ENCODE measurements at places on chromosomes 2 and 18. TPM values are rescaled to one million over a fixed set of nuclear protein-coding genes. Genes with fewer than 3 reads are reported as not detected.

The REL gene
- 24.5 TPM for total RNA-seq

The LGALSL gene
- total RNA-seq = 21.7 TPM

The KIAA2012 gene
- not detected for total RNA-seq

DNA sequence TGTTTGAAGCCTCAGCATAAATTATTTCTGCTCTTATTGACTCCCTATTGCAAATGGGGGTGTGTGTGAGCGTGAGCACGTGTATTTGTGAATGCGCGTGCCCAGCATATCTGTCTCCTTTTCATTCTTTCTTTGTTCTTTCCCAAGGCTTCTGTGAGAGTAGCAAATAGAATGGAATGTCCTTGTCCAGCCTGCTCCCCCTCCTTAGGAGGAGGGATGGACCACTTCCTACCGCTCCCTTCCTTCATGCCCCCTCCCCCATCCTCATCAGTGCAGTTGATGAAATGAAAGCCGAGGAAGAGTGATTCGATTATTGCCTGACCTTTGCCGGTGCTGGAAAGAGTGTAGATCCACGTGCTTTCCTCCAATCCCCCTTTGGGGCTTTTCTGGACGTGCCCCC is 102.0 kb downstream of the CPO start:
- no peak for DNase-seq

- no peak for DNase-seq
Measured at GRCh38 chr18:477565-477964, 22.9 kb downstream of the COLEC12 start.

- DNase-seq = no peak
Measured at GRCh38 chr18:28030458-28030857, 146.5 kb downstream of the CDH2 start.

DNA sequence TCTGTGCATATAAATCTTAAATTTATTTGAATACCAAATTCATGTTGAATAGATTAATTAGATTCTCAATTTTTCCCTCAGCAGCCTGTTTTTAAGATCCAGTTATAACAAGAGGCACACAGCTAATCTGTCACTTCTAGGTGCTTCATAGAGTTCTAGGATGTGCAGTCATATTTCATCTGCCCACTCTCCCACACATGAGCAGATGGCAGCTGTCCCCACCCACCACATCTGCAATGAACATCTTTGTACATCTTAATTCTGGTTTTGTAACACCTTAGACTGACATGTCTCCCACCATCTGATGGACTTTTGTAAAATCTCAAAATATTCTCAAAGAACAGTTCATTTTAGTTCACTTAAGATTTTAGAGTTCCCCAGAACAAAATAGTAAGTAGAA is 250.8 kb upstream of the ST6GAL2 start:
- no peak for DNase-seq

GRCh38 chr2:216698895-216699294 is 3.5 kb upstream of the IGFBP5 start:
- DNase-seq = no peak

DNA sequence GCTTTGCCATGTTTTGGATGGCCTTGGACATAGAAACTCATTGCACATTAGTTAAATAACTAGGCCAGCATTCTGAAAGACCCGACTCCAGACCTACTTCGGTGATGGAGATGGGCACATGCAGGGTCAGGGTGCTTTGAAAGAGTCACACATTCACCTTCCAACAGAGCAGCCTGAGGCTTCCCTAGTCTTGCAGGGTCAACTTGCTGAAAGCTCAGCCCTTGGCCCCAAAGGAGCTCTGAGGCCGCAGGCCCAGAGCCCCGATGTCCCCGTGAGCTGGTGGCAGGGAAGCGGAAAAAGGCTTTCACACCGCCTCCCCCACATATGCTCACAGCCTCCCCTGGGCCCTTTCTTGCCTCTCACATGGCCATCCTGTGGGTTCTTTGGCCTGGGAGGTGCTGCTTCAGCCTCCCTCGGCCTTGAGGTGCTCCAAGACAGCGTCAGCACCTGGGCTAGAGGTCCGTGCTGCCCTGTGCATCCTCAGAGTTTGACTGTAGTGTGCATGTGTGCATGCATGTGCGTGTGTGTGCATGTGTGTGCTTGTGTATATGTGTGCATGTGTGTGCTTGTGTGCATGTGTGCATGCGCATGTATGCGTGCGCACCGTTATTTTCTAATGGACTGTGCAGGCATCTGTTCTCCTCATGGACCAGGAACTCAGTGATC is 21.6 kb downstream of the LDLRAD4 start:
- DNase-seq = peak; percentile 55

- no peak for DNase-seq
Measured at GRCh38 chr2:26243470-26244308, 743 bp downstream of the HADHA start.

DNA sequence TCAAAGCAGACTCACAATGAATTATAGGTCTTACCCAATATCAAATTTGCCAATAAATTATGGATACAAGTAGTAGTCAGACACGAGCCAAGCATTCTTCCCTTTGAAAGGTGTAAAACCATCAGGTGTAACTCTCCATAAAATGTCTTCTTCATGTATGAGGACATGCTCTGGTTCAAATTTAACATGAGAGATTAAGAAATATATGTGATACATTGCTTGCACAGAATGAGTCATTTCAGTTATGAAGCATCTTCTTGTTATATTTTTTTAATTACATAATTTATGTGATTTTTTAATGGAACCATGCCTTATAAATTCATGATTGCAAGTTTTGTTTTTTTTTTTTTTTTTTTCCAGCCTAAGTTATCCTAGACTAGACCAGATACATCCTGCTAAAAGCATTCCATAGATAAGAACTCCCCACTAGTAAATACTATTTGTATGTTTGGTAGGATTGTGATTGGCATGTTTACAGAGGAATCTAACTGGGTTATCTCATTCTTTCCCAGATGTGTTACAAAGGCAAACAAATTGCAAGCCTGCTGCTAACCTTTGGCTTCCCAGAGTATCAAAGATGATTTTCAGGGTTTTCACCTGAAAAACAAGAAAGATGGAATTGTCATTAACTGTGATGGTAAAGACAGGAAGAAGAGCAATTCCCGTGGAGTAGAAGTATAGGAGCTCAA is 621.9 kb downstream of the XIRP2 start:
- no peak for DNase-seq

GRCh38 chr2:187079901-187080300 is 230.9 kb upstream of the ZSWIM2 start:
- DNase-seq = no peak

- no peak for DNase-seq
Measured at GRCh38 chr2:100235098-100235497, 87.2 kb downstream of the LONRF2 start.

DNA sequence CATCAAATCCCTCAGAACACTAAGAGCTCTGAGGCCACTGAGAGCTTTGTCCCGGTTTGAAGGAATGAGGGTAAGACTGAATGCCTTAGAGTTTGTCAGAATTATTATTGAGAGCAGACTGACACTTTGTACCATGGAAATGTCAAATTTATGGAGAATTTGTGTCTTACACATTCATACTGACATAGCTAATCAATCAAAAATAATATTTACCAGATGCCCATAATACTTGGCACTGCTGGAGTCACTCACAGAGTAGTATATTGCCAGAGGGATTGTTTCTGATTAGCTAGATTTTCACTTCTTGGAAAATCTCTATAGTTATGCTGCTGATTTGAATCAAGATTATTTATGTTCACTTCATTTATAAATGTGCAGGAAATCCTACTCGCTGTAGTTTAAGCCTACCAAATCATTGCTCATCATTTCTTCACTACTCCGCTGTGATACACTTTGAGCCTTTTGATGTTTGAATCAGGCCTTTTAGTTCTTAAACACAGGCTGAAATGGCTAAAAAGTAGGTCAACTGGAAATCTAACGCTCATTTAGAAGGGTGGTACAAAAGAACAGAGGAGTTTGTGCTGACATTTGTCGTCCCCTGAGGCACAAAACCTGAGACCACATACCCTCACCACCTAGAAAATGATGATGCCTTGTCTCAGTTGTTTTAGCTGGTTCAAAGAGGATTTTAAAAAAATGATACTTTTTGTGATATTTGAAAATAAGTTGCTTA is 96.1 kb upstream of the CSRNP3 start:
- DNase-seq = no peak

GRCh38 chr2:113694438-113694837 is 62.0 kb downstream of the SLC35F5 start:
- DNase-seq = no peak

DNA sequence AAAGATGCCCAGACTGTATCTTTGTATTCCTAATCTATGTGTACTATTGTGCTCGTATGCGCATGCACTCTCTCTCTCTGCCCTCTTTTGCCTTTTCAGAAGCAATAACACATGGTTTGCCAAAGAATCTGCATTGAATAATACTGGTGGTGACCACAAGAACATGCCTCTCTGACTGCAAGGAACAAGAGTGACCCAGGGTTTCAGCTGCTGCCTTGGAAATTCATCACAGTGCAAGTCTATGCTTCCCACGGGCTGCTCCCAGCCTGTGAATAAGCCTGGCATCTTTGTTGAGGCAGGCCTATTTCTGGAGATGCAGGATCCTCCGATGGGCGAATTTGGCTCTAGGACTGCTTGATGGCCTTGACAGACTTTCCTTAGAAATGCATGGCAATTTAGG is 689.4 kb upstream of the FANCL start:
- no peak for DNase-seq

DNA sequence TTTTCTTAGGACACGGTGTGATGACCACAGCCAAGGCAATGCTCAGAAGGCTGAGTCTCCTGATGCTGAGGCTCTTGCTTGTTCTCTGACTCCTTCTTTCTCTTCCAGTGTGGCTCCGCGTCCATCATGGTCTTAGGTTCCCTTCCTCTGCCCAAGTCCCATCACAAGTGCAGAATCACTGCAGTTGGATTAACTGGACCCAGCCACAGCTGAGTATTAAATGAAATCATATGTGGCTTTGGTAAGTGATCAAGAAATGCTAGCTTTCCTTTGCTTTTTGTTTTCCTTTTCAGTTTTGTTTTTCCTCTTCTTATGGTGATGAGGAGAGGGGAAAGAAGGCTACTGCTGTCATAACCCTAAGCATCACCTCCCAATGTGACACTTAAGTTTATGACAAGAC is 375.8 kb downstream of the INSIG2 start:
- DNase-seq = no peak

GRCh38 chr18:62957885-62958472 is 242.6 kb downstream of the PHLPP1 start:
- no peak for DNase-seq
